Urinary bladder (tissue), 4 donors: ENCODE measurements at places on chromosomes 1 and 21.

GRCh38 chr1:226226601-226227000 lies 3.1 kb downstream of the MIXL1 start:
- DNase-seq, result no peak

DNA sequence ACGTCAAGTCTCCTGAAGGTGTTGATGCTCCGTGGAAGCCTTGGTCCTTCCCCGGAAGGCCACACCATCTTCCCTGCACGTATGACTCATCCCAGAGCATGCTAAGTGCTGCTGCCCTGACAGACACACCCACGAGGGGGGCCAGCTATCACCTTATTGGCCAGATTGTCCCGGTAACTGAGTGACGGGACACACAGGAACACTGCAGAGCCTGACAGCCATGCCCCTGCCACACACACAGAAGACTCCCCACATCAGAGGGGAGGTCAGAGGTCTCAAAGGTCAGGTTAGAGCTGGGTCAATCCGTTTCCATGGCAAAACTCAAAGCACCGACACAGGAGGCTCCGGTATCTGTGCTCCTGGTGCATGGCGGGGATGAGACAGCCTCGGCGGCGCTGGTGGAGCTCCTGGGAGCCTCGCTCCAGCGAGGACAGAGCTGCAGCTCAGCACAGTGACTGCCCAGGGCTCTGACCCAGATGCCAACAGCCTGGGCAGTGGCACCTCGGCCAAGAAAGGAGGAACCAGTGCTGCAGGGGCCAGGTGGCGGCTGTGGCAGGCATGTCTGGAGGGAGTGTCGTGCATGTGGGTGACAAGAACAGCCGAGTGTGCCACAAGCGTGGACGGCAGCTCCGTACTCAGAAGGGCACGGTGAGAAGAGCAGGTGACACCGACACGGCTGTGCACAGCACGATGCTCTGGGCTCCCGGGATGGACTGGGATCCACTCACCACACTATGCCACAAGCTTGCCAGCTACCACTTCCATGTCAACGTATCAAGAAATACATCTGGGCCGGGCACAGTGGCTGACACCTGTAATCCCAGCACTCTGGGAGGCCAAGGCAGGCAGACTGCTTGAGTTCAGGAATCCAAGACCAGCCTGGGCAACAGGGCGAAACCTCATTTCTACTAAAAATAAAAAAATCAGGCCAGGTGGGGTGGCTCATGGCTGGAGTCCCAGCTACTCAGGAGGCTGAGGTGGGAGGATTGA lies 14.8 kb upstream of the TMEM240 start:
- no peak for DNase-seq

- DNase-seq, result no peak
Observed at GRCh38 chr1:10832703-10833102, 36.3 kb upstream of the CASZ1 start.

GRCh38 chr1:36570478-36571060 lies 87.9 kb upstream of the CSF3R start:
- DNase-seq, result no peak

- DNase-seq, result no peak
Observed at GRCh38 chr1:198212675-198213074, 55.9 kb downstream of the NEK7 start.

DNA sequence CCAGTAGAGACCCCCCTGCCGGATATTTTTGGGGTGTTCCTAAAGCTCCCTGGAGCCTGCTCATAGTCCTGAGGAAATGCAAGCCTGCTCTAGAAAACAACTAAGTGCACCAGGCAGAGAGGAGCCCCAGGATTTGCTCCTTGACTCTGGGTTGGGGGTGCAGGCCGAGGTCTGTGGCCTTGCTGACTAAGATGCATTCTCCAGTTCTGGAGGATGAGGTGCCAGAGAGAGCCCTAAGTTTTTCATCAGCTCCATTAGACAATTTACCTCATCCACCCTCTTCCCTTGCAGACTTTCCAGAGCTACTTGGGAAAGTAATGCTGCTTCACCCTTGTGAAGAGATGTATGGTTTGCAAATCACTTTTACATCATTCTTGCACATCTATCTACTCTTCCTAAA lies 9.1 kb downstream of the TUFT1 start:
- no peak for DNase-seq

DNA sequence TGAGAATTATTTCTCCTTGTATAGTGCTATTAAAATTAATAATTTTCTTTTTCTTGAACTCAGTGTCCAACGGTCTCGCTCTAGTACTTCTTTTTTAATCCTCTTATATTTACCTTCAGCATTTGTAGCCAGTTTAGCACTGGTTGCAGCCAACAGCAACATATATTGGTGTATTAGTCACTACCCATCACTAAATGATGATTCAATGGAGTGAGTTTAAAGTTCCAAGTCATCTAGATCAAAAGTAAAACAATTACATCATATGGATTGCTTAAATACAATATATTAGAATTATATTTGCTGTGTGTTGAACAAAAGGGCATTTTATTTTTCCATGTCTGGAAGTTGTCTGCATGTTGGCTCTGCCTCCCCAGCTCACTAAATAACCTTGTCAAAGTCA lies 591.8 kb downstream of the ADGRL2 start:
- no peak for DNase-seq

DNA sequence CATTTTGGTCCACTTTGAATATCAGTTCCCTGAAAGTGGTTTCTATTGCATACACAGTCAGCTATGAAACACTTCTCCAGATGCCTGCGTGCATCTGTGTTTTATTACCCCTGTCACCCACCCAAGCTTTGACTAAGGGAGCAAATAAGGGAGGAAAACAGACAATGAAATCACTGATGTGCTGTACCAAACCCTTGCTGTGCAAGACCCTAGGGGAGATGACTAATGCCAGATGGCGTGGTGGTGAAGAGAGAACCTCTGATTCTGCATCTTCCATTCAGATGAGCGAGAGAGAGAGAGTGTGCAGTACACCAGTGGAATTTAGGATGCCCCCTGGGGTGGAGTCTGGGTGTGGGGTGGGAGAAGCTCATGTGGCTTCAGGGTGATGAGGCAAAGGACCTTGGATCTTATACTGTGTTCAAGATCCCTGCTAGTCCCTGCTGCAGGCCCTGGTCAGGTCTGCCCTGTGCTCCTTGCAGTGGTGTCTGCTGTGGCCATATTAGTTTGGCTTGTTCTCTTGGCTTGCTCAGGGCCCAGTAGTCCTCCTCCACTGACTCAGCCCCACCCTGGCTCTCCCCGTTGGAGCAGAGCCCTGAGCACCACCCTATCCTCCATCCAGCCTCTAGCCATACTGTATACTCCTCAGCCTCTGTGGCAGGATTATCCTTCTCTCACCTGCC lies 18.5 kb downstream of the CLCA1 start:
- DNase-seq, result no peak

DNA sequence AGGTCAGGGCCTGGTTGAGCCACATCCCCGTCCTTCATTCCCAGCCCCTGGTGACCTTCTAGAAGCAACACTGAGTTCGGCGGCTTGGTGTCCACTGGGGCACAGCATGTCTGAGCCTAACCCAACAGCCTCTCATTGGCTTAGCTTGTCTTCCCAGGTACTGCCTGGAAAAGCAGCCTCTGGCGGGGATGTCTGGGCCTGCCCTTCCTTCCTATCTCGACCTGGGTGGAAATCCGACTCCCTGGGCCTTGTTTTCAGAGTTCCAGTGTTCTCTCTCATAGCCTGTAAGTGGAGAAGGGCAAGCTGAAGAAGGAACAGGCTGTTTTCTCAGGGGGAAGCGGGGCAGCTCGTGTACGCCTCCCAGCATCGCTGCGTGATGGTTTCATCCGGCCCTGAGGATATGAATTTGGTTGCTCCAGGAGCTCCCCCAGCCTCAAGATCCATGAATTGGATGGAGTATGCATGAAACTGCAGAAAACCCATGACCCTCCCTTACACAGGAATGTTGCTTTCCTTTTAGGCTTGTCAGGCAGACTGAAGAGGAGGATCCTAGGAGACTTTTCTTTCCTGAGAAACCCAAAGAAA lies 116.5 kb upstream of the IRF2BP2 start:
- no peak for DNase-seq

- DNase-seq, result no peak
Observed at GRCh38 chr1:61089741-61090140, 7.4 kb downstream of the NFIA start.

DNA sequence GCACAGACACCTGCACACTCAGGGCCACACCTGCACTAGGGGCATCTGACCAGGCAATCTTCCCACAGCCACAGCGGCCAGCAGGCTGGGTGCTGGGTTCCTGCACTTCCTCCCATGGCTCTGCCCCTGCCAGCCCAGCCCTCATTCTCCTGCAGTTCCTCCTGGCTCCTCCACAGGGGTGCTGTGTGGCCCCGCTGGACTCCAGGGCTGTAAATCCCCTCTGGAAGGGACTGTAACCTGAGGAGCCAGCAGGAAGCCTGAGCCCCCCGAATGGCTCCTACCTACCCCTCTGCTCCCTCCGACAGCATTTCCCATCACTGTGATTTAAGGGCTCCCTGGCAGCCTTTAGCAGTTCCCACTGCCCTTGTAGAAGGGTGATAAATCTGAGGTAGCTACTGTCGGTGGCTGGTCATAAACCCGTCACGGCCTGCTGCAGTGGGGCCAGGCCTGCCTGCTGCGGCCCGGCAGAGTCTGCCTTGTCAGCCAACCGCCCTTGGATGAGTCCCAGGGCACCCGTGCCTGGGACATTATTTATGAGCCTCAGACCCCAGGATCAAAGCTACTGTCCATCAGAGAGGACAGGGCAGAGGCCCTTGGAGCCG lies 8.8 kb downstream of the UBL4B start:
- DNase-seq, result no peak

- DNase-seq, result no peak
Observed at GRCh38 chr1:204110894-204111633, 38.1 kb downstream of the SOX13 start.

DNA sequence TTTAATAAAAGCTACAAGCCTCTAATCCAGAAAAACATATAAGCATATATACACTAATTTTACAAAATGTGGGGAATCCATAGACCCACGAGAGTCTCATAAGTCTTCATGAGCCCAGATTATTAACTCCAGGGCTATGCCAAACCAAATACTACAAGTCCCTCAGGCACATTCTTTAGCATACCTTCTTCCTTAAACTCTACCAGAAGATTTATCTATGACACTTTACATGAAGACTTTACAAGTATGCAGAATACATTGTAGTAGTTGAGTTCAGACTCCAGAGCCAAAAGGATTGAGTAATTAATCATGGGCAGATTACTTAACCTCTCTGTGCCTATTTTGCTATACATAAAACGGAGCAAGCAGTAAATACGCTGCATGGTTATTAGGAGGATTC lies 793.7 kb upstream of the ADGRL2 start:
- DNase-seq, result no peak

GRCh38 chr1:8078176-8078671 lies 52.1 kb upstream of the ERRFI1 start:
- peak; percentile 78 for DNase-seq

GRCh38 chr1:17451731-17452130 lies 12.3 kb upstream of the RCC2 start:
- no peak for DNase-seq

GRCh38 chr1:62912028-62912638 lies 128.2 kb downstream of the ATG4C start:
- no peak for DNase-seq

GRCh38 chr1:224582041-224582440 lies 34.1 kb upstream of the CNIH3 start:
- no peak for DNase-seq

- DNase-seq, result no peak
Observed at GRCh38 chr1:201633811-201634210, 94.9 kb downstream of the NAV1 start.

GRCh38 chr1:20366463-20367115 lies 75.9 kb downstream of the VWA5B1 start:
- no peak for DNase-seq

GRCh38 chr1:40612345-40612831 lies 53.1 kb downstream of the RIMS3 start:
- no peak for DNase-seq

- DNase-seq, result no peak
Observed at GRCh38 chr1:23591460-23592208, 32.3 kb upstream of the ID3 start.

GRCh38 chr1:21192284-21192683 lies 15.6 kb upstream of the EIF4G3 start:
- DNase-seq, result no peak

DNA sequence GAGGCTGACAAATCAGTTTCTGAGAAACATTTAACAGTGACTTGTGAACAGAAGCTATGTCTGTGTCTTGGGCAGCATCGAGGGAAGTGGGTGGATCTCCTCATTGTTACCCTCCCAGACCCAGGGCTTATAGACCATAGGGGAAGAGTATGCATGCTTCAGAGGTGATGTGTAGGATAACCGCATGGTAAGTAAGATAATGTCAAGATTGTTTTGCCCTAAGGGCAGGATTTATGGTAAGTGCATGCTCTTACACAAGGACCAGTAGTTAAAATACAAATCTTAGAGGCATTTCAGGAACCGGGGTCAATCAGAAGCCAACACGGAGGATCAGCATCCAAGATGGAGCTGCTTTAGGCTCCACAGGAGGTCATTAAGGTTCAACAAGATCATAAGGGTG lies 7.7 kb upstream of the PRMT2 start:
- DNase-seq, result no peak

GRCh38 chr1:69737527-69738185 lies 169.9 kb downstream of the LRRC7 start:
- no peak for DNase-seq

DNA sequence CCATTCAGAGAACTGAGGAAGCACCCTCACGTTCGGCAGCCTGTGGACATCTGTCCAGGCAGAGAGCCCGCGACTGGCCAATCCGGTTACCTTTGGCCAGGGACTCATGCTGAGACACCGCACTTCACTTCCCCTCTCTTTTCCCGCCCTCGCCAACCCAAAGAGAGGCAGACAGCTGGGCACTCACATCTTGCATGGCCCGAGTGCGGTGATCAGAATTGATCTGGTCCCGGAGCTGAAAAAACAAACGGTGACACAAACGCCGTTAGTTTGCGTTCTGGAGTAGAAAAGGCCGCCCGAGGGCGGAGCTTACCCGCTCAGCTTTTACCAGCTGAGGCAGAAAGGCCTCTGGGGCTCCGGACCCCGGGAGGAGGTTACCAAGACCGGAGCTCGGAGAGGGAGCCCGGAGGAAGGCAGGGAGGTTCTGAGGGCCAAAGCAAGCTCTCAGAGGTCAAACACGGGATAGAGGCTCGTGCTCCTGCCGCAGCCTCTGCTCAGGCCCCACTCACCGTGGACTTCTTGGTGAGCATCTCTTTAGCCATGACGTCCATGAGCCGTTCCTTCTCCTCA lies 376 bp downstream of the SF3A3 start:
- DNase-seq, result no peak

GRCh38 chr1:30042438-30043147 lies 680.8 kb downstream of the MATN1 start:
- no peak for DNase-seq
